A549 treated with CORT108297 at 1 μM for 4 hours (cell line): ENCODE measurements at places on chromosomes 5 and 9. TPM values are rescaled to one million over a fixed set of nuclear protein-coding genes. Genes with fewer than 3 reads are reported as not detected.

Gene FAXDC2
- total RNA-seq, result 0.10 to 0.25 TPM (median 0.18 TPM) in 4 of 5 replicates, not detected in the other

Gene KCTD16
- 0.01 to 0.06 TPM (median 0.05 TPM) in 5 replicates for total RNA-seq

Gene PCDHGA5
- 0.07 to 0.24 TPM (median 0.15 TPM) in 5 replicates for total RNA-seq

Gene KIF4B
- 0.02 to 0.05 TPM (median 0.03 TPM) in 3 of 5 replicates, not detected in the others for total RNA-seq

Gene IFNA13
- not detected in 5 replicates for total RNA-seq

Gene RMI1
- 9.4 to 15.5 TPM (median 11.0 TPM) in 5 replicates for total RNA-seq

Gene C9
- not detected in 5 replicates for total RNA-seq

Gene DDX46
- total RNA-seq, result 48.4 to 76.5 TPM (median 62.3 TPM) in 5 replicates

Gene CAST
- 134 to 199 TPM (median 174 TPM) in 5 replicates for total RNA-seq

Gene GFI1B
- 0.03 to 0.14 TPM (median 0.12 TPM) in 3 of 5 replicates, not detected in the others for total RNA-seq

Gene PCDHGA8
- total RNA-seq, result 0.02 to 0.08 TPM (median 0.03 TPM) in 5 replicates

Gene SLC25A2
- 0.05 TPM in 1 of 5 replicates, not detected in the others for total RNA-seq

Gene ZNF366
- total RNA-seq, result not detected in 5 replicates

Gene GZMA
- not detected in 5 replicates for total RNA-seq

Gene GPX3
- total RNA-seq, result 14.1 to 19.8 TPM (median 17.1 TPM) in 5 replicates

Gene SMIM33
- total RNA-seq, result not detected in 5 replicates

Gene PLCXD3
- 0.17 to 0.37 TPM (median 0.27 TPM) in 5 replicates for total RNA-seq

Gene SH3RF2
- 2.6 to 3.5 TPM (median 3.4 TPM) in 5 replicates for total RNA-seq

Gene SLC46A2
- total RNA-seq, result 0.02 TPM in 1 of 5 replicates, not detected in the others

Gene ACOT12
- total RNA-seq, result 0.16 to 0.35 TPM in 2 of 5 replicates, not detected in the others

Gene RFESD
- 2.1 to 3.1 TPM (median 2.4 TPM) in 5 replicates for total RNA-seq

Gene ENTPD8
- total RNA-seq, result 0.21 to 0.27 TPM (median 0.24 TPM) in 5 replicates

Gene AK8
- 0.81 to 1.4 TPM (median 0.96 TPM) in 5 replicates for total RNA-seq

Gene SHOC1
- not detected in 5 replicates for total RNA-seq
